SK-MEL-5 (cell line): ENCODE measurements at places on chromosomes 2 and 18. TPM values are rescaled to one million over a fixed set of nuclear protein-coding genes. Genes with fewer than 3 reads are reported as not detected.

Gene BUB1
- 51.9 and 52.6 TPM in 2 replicates for total RNA-seq

Gene SCYGR2
- total RNA-seq: not detected in 2 replicates

Gene HTRA2
- total RNA-seq: 99.6 and 106 TPM in 2 replicates

Gene PLB1
- 7.0 and 7.4 TPM in 2 replicates for total RNA-seq
